Femur (tissue), 1 donor: ENCODE measurements at places on chromosomes 6 and 20.

GRCh38 chr20:49247792-49248191 lies 28.6 kb downstream of the DDX27 start:
- no peak for DNase-seq

DNA sequence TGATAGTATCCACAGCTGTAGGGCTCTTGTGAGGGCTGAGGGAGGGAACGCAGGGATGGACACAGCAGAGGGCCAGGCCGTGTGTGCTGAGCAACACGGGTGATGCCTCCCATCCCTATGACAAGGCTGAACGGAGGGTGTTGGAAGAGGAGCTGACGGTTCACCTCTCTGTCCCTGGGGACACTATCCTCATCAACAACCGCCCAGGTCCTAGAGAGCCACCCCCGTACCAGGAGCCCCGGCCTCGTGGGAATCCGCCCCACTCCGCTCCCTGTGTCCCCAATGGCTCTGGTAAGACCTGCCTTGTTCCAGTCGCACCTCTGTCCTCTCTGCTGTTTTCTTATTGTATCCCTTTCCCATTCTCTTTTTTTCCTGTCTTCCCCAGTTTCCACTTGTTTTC lies 10.1 kb downstream of the DDR1 start:
- DNase-seq: peak; percentile 8

- peak; percentile 7 for DNase-seq
Observed at GRCh38 chr20:25009218-25010145, 16.9 kb upstream of the APMAP start.

DNA sequence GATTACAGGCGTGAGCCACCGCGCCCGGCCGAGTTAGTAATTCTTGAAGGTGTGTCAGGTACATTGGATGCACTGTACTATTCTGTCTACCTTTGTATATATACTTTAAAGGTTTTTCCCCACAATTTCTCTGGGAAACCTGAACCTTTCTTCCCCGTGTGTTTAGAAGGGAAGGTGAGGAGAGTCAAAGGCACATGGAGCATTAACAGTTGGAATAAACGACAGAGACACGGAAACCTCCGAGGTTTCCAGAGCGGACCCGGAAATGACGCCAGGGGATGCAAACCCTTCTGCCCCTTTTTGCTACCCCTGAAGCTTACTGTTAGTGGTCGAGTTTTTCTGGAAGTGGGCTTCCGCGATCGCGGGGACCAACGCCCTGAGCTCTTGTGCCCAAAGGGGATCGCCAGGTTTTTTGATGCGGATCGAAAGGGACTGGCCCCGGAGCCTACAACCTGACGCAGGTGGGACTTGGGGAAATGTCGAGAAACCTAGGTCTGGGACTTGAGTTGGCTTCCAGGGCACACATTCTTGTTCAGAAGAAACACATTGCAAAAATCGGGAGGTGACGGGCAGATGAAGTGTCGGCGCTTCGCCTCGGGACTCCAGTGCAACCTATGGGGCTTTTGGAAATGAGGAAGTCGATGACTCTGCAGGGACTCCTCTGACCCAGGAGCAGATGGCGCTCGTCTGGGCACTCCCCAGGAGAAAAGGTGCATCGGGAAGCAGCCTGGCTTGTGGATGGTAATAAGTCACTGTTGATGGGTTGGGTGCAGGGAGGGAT lies 218.2 kb downstream of the OR2B2 start:
- peak; percentile 44 for DNase-seq

- DNase-seq: no peak
Observed at GRCh38 chr20:43960231-43960630, 45.6 kb downstream of the TOX2 start.

- no peak for DNase-seq
Observed at GRCh38 chr6:72631480-72631879, 9.6 kb downstream of the KCNQ5 start.

GRCh38 chr6:55777469-55777868 lies 97.9 kb downstream of the BMP5 start:
- no peak for DNase-seq

- DNase-seq: no peak
Observed at GRCh38 chr20:18657575-18657974, 69.7 kb downstream of the DTD1 start.

DNA sequence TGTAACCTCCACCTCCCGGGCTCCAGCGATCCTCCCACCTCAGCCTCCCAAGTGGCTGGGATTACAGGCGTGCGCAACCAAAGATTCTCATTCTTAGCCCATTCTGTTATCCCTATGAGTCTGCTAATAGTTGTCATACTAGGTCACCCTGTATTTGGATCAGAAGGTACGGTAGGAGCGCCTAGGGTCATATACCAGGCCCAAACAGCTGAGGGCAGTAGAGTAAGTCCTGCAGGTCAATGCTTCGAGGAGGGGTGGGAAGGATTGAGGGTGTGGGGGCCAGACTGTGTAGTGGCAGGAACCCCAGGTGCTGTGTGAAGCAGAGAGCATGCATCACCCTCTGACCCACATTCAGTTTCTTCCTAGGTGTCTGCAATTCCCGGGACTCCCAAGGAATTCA lies 22.7 kb upstream of the POU5F1 start:
- no peak for DNase-seq

- DNase-seq: no peak
Observed at GRCh38 chr6:139433631-139434419, 59.4 kb upstream of the CITED2 start.

DNA sequence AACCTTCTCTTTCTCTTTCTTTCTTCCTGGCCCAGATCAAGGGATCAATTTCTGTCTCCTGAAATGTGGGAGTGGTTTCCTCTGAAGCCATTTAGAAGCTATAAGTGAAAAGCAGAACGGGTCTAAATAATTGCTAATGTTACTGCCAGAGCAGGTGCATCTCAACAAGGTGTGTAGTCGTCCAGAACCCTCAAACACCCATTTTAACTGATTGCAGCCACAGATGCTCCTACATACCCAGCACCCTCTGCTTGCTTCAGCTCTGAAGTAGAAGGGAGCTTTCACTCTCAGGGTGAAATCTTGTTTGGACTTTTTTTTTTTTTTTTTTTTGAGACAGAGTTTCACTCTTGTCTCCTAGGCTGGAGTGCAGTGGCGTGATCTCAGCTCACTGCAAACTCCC lies 592.1 kb upstream of the ARID1B start:
- no peak for DNase-seq

DNA sequence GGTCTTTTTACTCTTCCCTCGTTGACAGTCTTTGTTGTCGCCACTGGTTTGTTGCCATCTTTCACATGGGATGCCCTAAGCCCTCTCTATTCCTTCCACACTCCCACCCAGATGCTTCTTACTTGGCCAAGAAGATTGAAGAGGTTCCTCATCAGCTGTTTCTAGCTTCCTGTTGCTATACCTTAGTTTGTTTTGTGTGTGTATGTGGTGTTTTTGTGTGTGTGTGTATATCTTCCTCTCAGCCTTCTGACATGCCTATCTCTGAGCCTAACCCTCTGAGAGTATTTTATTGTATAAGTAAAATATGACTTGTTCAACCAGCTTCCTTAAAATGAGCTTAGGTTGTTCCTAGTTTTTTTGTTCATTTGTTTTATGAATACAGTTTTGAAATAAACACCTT lies 35.9 kb downstream of the ENPP1 start:
- no peak for DNase-seq

DNA sequence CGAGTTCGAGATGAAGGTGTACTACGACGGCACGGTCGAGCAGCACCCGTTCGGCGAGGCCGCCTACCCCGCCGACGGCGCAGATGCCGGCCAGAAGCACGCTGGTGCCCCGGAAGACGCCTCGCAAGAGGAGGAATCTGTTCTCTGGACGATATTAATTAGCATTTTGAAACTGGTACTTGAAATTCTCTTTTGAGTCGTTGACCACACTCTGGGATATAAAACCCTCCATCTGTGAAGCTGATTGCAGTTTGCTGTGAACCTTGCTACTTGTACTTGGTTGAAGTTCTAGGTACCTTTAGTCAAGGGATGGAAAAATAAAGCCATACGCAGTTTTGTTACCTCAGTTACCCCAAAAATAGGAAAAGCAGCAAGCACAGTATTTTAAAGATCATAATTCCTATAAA lies 917 bp downstream of the C6orf120 start:
- no peak for DNase-seq

- DNase-seq: no peak
Observed at GRCh38 chr6:6368040-6368683, 47.7 kb upstream of the F13A1 start.

GRCh38 chr6:161257793-161258457 lies 15.9 kb downstream of the AGPAT4 start:
- DNase-seq: peak; percentile 58

GRCh38 chr20:54350415-54350814 lies 125.0 kb upstream of the DOK5 start:
- no peak for DNase-seq

GRCh38 chr20:38657390-38657789 lies 55.8 kb downstream of the ARHGAP40 start:
- DNase-seq: no peak

DNA sequence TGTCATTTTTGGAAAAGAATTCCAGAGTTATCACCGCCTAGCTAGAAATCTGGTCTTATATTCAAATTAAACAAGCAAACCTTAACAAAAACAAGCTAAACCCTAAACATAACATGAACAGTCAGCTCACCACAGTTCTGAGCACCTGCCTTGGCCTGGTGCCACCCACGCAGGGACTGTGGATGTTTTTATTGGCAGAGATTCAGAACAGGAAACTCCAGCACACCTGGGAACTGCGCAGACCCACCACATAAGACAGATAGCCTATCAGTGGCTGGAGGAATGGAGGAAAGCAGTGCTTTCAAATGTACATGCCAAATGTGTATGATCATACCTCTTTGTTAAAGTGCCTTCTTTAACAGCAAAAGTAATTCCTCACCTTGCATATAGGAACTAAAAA lies 8.9 kb downstream of the SLC16A10 start:
- DNase-seq: no peak

GRCh38 chr6:9936551-9936950 lies 478.3 kb downstream of the TFAP2A start:
- no peak for DNase-seq

- no peak for DNase-seq
Observed at GRCh38 chr6:61809004-61809595, 476.9 kb downstream of the KHDRBS2 start.

DNA sequence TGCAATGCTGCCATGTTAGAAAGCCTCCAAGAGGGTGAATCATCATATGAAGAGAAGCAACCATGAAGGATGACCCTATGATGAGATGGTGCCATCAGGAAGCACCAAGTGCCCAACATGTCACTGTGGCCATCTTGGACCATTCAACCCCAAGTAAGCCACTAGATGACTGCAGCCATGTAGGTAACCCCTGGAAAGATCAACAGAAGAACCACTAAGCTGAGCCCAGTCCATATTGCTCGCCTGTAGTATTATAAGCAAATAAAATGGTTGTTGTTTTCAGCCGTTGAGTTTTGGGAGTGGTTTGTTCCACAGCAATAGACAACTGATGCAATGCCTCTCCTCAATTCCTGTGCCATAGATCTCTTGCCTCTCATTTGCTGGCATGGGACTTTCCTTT lies 140.9 kb downstream of the SCML4 start:
- no peak for DNase-seq

DNA sequence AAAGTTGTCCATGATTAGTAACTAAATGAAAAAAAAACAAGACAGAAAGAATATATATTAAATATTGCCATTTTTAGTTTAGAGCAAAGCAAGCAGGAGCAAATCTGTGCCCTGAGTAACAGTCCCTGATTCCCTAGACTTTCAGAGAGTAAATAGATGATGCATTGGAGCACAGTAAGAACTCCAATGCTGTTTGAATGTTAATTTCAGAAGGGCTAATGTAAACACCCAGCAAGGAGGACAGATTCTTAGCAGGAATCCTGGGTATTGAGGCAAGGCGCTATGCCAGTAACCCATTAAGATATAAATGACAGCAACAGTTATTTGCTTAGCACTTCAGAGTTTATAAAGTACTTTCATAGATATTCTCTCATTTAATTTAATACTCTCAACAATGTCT lies 15.6 kb upstream of the NRSN1 start:
- DNase-seq: no peak

DNA sequence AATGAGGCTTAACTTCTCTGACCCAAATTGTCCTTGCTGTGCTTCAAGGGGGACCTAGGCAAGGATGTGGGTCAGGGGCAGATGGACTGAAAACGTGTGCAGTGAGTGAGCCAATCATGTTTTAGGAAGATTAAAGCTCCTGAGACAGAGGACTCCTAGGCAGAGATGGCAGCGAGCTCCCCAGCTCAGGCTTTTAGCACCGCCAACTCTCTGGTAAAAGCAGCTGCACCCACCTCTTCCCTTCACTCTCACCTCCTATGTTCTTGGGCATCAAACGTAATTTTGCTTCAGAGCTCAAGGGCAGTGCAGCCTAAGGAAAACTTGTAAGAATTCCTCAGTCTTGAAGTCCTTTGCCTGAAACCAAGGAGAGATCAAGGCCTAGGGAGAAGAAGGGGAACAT lies 10.3 kb downstream of the RPP21 start:
- no peak for DNase-seq

DNA sequence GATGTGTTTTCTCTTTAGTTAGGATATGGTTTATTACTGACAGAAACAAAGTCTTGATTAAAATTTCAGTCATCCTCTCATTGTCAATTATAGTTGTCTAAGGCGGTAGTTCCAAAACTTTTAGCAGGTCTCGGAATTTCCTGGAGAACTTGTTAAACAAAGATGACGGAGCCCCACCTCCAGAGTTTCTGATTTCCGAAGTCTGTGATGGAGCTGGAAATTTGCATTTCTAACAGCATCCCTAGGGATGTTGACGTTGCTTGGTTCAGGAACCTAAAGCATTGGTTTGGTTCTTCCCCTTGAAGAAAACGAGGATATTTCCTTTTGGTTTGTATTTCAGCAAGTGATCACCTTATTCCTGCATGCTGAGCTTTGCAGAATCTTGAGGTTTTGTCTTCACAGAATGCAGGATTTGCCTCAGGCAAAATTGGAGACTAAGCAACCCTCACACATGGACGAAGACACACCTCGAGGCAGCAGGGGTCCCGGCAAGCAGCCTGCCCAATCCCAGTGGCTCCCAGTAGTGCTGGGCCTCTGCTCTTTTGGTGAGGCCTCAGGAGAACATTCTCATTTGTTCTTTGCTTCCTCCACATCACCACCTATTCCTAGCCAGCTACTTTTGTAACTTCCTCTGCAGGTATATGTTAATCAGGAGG lies 187.1 kb upstream of the PHACTR1 start:
- DNase-seq: no peak

DNA sequence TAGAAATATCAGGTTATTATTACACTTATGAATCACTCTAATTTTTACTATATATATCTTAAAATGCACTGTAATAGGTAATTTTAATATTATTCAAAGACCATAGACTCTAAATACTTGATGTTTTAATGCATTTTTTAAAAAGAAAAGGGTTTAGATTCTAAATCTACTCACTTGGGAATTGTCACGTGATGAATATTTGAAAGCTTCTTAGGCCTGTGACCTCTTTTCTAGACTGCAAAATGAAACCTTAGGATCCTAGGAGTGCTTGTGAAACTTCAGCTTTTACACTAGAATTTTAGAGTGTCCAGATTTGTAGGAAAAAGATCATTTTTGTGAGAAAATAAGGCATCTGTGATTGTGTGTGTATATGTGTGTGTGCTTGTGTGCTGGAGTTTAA lies 318.0 kb downstream of the HTR1B start:
- DNase-seq: no peak
